ENCODE measurements at places on chromosomes 5 and 9.

DNA sequence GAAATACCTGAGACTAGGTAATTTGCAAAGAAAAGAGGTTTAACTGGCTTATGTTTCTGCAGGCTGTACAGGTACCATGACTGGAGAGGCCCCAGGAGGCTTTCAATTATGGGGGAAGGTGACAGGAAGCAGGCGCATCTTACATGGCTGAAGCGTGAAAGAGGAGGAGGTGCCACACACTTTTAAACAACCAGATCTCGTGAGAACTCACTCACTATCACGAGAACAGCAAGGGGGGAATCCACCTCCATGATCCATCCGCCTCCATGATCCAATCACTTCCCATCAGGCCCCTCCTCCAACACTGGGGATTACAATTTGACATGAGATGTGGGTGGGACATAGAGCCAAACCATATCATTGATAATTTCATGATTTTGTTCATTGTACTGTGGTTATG, 2.5 kb upstream of the MED27 start:
- peaks cover 6% of the 10 kb centered on the region for H3K27me3 ChIP-seq
- peaks cover 7% of the 10 kb centered on the region for H3K36me3 ChIP-seq
- no peak overlapping the region for H3K4me3 ChIP-seq
- no peak overlapping the region for H3K27ac ChIP-seq

GRCh38 chr5:50415912-50416311, 25.2 kb downstream of the EMB start:
- H3K27me3 ChIP-seq: no peaks in the 10 kb centered on the region
- no peak overlapping the region for H3K4me3 ChIP-seq
- no peak overlapping the region for H3K27ac ChIP-seq

DNA sequence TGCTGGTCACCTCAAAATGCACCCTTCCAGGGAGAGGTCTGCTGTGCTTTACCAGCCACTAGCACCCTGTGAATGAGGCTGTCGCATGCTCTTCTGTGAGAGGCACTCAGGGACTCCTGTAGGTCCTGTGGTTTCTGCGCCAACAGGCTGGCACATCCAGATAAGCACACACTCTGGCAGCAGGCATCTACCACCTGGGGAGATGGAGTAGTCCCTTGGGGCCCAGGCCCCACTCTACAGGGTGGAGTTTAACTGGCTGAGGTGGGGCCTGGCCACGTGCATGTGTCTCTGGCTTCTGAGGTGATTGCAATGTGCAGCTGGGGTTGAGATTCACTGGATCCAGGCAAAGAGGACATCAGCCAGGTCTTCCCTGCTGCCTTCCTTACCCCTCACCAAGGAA, 32.3 kb downstream of the TMEM174 start:
- H3K4me1 ChIP-seq: no peaks in the 10 kb centered on the region
- DNase-seq: no peak
- no peak overlapping the region for H3K4me3 ChIP-seq
- peaks cover 68% of the 10 kb centered on the region for H3K27me3 ChIP-seq
- peaks cover 3% of the 10 kb centered on the region for H3K36me3 ChIP-seq

DNA sequence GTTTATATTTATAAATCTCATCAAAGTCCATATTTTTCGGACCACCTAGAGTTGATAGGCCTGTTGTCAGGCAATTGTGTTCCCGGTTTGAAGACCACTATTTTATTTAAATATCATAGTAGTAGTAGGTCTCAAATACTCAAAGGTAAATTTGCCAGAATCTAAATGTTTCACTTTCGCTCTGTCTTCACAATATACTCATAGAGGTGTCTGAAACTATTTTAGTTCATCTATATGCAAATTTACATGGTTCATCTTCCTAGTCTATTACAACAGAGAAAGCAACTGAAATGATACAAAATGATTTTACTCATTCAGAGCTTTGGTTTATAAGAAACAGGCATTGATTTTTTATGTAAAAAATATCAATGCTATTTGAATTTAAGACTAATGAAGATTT, 1897.5 kb downstream of the EFNA5 start:
- no peak overlapping the region for H3K4me3 ChIP-seq
- H3K36me3 ChIP-seq: no peaks in the 10 kb centered on the region
- H3K27me3 ChIP-seq: no peaks in the 10 kb centered on the region
- H3K27ac ChIP-seq: no peak overlapping the region
- H3K4me1 ChIP-seq: no peaks in the 10 kb centered on the region
- no peak for DNase-seq

DNA sequence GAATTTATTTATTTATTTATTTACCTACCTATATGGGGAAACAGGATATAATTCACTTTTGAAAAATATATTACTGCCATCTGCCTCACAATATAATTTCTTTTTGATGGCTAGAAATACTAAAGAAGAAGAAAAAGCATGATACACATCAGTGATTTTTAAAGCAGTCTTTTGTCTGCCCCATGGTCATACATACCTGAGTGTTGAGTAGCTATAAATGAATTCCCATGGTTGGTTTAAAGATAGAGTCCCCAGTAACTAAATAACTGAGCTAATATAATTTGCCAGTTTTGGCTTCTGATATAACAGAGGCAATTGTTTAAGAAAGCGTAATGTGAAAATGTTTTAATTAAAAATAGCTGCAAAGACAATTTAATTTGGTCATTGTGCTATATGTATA, 447.8 kb downstream of the PDE4D start:
- no peak overlapping the region for H3K4me3 ChIP-seq
- H3K36me3 ChIP-seq: no peaks in the 10 kb centered on the region
- no peak overlapping the region for H3K27ac ChIP-seq

All from activated naive CD8-positive, alpha-beta T cell treated with anti-CD3 and anti-CD28 coated beads, Interleukin-2, amount 50 U/mL, for 24 hours (primary cell).